Frontal cortex (tissue), 4 donors: ENCODE measurements at places on chromosomes 3 and 15.
A peak's percentile ranks its signal among the peaks of the same experiment; 100 is the strongest.

GRCh38 chr15:31327669-31328427 lies 1.2 kb downstream of the KLF13 start:
- DNase-seq: peak; percentile 70

GRCh38 chr3:4474683-4475490 lies 7.8 kb upstream of the SUMF1 start:
- DNase-seq: peak; percentile 17

- DNase-seq: no peak
Observed at GRCh38 chr3:195168009-195168762, 102.8 kb downstream of the XXYLT1 start.

- no peak for DNase-seq
Observed at GRCh38 chr3:105843994-105844393, 24.8 kb downstream of the CBLB start.

GRCh38 chr3:13792512-13793371 lies 87.1 kb downstream of the WNT7A start:
- DNase-seq: no peak

DNA sequence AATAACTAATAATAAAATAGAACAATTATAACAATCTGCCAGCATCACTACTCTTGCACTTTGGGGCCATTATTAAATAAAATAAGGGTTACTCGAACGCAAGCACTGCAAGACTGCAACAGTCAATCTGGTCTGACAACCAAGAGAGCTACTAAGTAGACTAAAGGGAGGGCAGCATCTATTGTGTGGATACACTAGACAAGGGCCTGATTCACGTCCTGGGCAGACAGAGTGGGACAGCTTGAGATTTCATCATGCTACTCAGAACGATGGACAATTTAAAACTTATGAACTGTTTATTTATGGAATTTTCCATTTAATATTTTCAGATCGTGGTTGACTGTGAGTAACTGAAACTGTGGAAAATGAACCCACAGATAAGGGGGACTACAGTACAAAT lies 39.5 kb downstream of the TNIK start:
- DNase-seq: no peak

DNA sequence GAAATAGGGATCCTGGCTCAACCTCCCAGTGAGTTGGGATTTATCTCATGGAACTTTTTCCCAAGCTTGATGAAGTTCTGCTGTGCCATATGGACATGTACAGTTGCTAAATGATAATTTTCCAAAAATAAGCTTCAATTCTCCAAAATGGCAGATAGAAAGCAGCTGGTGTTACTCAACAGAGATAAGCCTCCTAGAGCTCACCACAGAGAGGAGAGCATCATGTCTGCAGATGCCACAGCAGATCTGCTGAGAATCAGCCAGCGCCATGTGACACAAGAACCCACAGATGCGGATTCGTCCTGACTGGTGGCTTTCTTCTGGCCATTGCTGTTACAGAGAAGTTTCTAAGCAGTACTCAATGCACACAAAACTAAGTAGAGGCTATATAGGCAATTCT lies 50.6 kb downstream of the AGTR1 start:
- DNase-seq: no peak

DNA sequence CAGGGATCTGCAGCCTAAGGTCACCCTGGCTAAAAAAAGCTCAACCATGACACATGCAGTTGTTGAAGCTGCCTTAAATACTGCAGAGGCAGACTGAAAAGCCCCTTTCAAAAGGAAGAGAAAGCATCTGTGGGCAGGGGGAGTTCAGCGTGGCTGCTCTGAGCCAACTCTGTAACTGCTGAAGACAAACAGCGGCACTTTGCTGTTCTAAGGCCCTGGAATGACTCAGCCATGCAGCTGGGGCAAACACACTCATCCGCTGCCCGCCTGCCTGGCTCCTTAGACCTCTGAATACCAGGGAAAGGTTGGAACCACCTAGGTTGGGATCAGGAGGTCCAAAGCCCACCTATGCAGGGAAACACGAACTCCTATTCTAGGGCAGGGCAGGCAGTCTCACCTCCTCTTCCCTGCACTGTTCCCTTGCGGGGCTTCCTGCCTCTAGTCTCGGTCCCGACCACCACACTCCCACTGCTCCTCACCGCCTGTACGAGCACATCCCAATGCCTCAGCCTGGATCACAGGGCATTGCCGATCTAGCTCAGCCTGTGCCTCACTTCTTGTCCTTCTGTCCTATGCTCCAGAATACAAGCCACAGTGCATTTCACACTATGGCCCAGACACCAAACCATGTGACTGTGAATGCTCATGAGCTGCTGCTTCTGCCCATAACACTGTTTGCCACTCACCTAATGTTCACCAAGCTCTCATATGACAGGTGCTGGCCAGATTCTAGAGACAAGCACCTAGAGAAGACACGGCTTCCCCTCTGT lies 6.6 kb upstream of the MUSTN1 start:
- no peak for DNase-seq

GRCh38 chr3:46455231-46456115 lies 9.2 kb downstream of the LTF start:
- DNase-seq: no peak

DNA sequence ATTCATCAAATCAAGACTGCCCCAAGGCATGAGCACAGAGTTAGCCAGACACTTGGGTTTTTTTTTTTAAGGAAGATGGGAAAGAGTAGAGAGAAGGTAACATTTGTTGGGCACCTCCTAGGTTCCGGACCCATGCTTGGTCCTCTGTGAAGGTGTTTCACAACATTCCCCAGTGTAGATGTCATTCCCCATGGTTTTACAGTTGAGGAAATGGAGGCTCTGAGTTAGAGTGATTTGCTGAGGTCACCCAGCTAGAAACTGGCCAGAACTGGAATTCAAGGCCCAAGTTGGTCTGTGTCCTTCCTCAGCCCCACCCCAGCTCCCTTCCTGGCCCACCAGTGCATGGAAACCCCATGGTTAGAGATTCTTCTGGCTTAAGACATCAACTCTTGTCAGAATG lies 19.9 kb downstream of the WNT7A start:
- DNase-seq: no peak

- DNase-seq: no peak
Observed at GRCh38 chr3:111714305-111714704, 119.2 kb upstream of the ZBED2 start.

DNA sequence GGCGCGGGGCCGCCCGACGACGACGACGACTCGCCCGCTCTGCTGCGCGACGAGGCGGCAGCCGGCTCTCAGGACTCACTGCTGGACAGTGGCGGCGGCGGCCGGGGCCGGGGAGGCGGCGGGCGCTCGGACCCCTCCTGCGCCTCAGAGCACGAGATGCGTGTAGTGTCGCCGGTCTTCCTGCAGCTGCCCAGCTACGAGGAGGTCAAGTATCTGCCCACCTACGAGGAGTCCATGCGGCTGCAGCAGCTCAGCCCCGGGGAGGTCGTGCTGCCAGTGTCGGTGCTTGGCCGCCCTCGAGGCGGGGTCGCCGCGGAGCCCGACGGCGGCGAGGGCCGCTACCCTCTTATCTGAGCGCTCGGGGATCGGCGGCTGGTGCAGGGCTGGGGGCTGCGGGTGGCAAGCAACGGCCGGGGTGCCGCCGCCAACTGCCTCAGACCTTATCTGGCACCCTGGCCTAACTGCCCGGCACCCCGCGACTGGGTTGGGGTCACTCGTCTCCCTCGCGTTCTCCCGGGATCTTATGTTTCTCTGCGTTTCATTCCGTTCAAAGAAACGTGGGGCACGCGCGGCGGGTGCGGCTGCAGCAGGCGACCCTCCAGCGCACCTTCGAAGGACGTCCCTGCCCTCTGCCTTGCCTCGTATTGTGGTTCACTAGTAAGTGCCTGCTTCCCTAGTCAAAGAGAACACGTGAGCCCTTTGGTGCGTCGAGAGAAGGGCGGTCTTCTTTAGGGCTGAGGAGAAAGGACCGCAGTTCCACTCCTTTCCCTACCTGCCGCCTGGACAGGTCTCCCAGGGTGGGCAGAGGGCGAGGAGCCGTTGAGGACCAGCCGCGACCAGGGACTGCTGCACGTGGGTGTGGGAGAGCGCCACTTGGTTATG lies 1.0 kb downstream of the C3orf80 start:
- no peak for DNase-seq

DNA sequence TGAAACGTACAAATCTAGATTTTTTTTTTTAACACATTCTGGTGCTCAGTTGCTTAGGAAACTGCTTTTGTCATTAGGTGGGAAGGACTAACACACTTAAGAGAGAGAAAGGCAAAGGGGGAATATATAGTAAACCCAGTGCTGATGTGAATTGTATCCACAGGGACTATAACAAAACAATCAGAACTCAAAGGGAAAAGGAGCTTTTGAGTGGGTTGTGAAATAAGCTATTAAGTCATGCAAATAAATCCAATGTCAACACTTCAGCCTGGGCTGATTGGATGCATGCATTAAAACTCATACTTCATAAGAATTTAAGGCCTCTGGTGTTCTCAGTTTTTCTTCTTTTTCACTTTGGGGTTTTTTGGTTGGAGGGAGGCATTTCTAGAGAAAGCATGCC lies 628.9 kb downstream of the FHIT start:
- no peak for DNase-seq

GRCh38 chr15:34591306-34591705 lies 7.9 kb upstream of the GOLGA8B start:
- DNase-seq: no peak

DNA sequence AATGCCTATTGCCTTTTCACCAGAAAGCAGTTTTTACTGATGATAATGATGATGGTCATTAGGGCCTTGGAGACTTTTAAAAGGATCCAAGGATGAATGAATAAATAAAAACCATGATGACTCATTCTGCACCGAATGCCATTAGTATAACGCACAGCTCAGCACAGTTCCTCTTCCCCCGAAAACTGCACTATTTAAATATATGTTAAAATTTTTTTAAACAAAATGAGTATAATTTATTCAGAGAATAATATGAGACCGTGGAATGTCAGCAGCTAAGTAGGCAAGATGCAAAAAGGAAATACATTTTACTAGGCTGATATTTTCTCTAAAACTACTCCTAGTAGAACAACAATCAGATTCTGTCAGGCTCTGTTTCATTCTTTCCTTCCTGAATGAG lies 83.4 kb upstream of the NANOGP8 start:
- no peak for DNase-seq

- no peak for DNase-seq
Observed at GRCh38 chr15:85672332-85673084, 122.2 kb downstream of the KLHL25 start.

- no peak for DNase-seq
Observed at GRCh38 chr3:146832857-146833458, 227.8 kb upstream of the PLSCR5 start.

GRCh38 chr15:93826293-93826692 lies 405.1 kb upstream of the MCTP2 start:
- no peak for DNase-seq

DNA sequence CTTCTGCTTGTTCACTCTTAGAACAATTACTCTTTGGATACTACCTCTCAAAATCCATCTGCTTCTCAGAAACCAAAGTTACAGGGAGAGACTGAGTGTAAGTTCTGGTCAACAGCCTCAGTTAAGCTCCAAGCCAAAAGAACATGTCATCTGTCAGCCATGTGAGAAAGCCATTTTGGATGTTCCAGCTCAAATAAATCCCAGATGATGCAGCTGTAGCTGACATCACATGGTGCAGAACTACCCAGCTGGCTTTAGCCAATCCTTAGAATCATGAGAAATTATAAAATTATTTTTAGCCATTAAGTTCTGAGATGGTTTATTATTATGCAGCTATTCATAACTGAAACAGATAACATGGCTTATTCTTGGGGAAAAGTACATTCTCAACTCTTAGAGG lies 696.0 kb downstream of the ZNF385D start:
- DNase-seq: no peak

DNA sequence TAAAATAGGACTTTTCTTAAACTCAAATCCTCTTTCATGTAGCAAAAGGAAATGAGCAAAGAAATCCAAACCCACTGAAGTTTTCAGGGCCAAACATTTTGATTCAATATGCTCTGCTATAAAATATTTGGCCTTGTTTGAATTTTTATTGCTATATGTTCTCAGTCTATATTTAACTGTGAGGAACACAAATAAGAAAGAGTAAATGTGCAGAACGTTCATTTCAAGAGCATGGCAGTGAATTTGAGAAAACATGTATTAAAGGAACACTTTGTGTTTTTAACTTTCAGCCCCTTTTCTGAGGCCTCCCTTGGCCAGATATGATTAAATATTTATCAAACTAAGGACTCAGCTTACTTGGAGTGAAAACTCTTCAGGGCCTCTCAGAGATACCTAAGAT lies 124.7 kb upstream of the CCNL1 start:
- DNase-seq: no peak

DNA sequence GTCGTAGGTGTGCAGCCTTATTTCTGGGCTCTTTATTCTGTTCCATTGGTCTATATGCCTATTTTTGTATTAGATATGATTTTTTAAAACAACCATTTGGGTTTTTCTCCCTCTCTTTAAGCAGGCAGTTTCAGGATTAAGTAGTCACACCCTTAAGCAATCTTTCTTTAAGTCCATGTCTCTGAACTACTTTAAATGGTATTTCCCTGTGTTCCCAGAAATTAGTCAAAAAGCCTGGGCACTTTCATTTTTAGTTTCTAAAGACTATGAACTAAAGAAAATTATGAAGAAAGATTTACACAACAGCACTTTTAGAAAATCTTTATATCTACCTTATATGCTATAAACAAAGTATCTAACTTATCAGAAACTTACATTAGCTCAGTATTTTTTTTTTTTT lies 110.3 kb downstream of the FAIM start:
- DNase-seq: no peak

- no peak for DNase-seq
Observed at GRCh38 chr3:109137761-109138160, 1.2 kb downstream of the C3orf85 start.

- no peak for DNase-seq
Observed at GRCh38 chr3:55369141-55369847, 117.8 kb downstream of the WNT5A start.

GRCh38 chr15:45549541-45550220 lies 27.1 kb upstream of the SLC30A4 start:
- DNase-seq: no peak

GRCh38 chr3:187398955-187399354 lies 30.8 kb downstream of the RTP4 start:
- DNase-seq: no peak

- no peak for DNase-seq
Observed at GRCh38 chr3:119146578-119147375, 812 bp downstream of the TEX55 start.

DNA sequence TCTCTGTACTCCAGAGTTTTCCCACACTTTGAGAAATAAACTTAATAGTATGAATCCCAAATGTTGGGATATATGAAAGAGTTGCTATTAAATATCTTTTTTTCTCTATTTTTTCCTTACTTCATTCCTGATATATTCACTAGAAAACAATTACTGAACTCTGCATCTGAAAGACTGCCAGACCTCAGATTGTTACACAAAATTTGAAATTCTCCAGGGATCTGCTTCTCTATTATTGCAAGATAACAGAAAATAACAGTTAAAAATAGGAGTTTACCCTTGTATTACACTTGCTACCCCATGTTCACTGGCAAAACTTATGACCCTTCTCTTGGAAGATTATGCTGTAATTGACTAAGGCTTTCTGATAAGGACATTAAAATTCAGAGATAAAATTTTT lies 11.7 kb upstream of the P3H2 start:
- DNase-seq: no peak

GRCh38 chr3:40613306-40613705 lies 88.5 kb downstream of the ZNF621 start:
- DNase-seq: no peak
